ENCODE measurements at places on chromosomes 6 and 20.
A peak's percentile ranks its signal among the peaks of the same experiment; 100 is the strongest.

DNA sequence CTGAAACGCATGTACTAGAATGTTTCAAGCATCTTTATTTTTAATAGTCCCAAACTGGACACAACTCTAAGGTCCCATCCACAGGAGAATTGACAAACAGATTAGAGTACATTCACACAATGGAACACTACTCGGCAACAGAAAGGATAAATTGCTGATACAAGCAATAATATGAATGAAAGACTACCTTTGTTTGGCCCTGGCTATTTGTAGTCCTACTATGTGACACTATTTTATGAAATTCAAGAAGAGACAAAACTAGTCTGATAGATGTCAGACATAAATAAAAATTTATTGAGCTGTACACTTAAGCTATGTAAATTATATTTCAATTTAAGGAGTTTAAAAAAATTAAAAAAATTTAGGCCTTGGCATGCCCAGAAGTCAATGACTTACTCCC, 28.0 kb upstream of the RNF24 start:
- H3K27me3 ChIP-seq: peaks cover 9% of the 10 kb centered on the region
- peaks cover 28% of the 10 kb centered on the region for H3K4me1 ChIP-seq
- H3K36me3 ChIP-seq: no peaks in the 10 kb centered on the region
- no peak for DNase-seq
- no peak overlapping the region for H3K27ac ChIP-seq

- DNase-seq: no peak
- peaks cover 42% of the 10 kb centered on the region for H3K4me1 ChIP-seq
- H3K4me3 ChIP-seq: no peak overlapping the region
- H3K27ac ChIP-seq: no peak overlapping the region
Measured at GRCh38 chr20:17863577-17864292, 104.9 kb downstream of the SNX5 start.

- H3K4me1 ChIP-seq: no peaks in the 10 kb centered on the region
- H3K36me3 ChIP-seq: no peaks in the 10 kb centered on the region
- H3K27ac ChIP-seq: no peak overlapping the region
- H3K4me3 ChIP-seq: no peak overlapping the region
- no peak for DNase-seq
Measured at GRCh38 chr20:46277602-46278001, 30.7 kb downstream of the CDH22 start.

GRCh38 chr6:148422085-148422484, 79.4 kb downstream of the SASH1 start:
- H3K4me3 ChIP-seq: no peak overlapping the region
- DNase-seq: no peak
- H3K27ac ChIP-seq: no peak overlapping the region

DNA sequence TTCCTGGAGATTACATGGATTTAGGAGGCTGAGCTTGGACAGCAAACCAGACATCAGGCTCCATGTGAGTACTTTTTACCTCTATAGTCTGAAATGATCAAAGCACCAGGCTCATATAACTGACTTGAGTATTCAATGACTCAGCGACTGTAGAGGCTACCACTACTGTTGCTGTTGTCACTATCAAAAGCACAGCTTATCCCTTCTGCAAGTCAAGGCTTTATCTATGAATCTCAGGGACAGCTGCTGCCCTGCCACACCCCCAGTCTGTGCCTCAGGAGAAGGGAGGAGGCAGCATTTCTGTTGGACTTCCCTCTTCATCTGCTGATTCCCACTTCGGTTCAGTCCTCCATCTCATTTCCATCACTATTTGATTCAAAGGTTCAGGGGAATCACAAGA, 80.5 kb upstream of the CNR1 start:
- no peaks in the 10 kb centered on the region for H3K36me3 ChIP-seq
- no peak overlapping the region for H3K4me3 ChIP-seq
- no peak for DNase-seq
- H3K4me1 ChIP-seq: no peaks in the 10 kb centered on the region
- H3K27me3 ChIP-seq: peaks cover 21% of the 10 kb centered on the region

DNA sequence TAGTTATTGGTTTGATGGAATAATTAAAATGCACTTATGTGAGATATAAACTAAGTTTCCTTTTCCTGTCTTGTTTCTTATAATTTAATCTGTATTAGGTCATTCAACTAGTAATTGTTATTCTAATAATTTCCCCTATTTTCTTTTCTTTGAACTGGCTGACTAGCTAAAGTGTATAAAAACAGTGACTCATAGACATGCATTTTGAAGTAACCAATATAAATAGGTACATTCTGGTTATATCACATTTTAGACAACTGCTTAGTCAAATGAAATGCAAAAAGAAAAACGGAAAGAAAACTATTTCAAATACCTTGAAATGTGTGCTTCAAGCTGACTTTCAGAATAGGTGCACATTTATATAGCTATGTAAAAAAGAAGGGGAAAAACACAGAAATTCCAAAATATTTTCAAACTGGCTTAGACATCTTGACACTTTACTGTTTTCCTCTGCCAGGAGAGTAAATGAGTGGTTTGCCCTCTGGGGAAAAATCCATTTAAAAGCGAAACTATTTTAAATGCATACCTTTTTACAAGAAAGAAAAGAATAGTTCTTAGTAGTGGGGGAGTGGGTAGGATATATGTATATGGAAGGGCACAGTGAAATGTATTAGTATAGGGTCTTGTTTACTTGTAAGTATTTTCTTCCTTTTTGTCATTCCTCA, 28.3 kb downstream of the KCNQ5 start:
- H3K27ac ChIP-seq: no peak overlapping the region
- H3K36me3 ChIP-seq: peaks cover under 1% of the 10 kb centered on the region
- H3K4me1 ChIP-seq: peaks cover 43% of the 10 kb centered on the region
- DNase-seq: no peak
- peak overlapping the region; percentile 31 for H3K4me3 ChIP-seq
- H3K27me3 ChIP-seq: no peaks in the 10 kb centered on the region

GRCh38 chr6:106490436-106490835, 129.9 kb downstream of the CRYBG1 start:
- H3K4me1 ChIP-seq: peaks cover 26% of the 10 kb centered on the region
- no peaks in the 10 kb centered on the region for H3K36me3 ChIP-seq
- H3K4me3 ChIP-seq: no peak overlapping the region
- H3K27me3 ChIP-seq: no peaks in the 10 kb centered on the region
- no peak overlapping the region for H3K27ac ChIP-seq

GRCh38 chr6:32081168-32081990, 27.8 kb downstream of the TNXB start:
- H3K36me3 ChIP-seq: no peaks in the 10 kb centered on the region
- H3K4me1 ChIP-seq: peaks cover 19% of the 10 kb centered on the region
- no peak for DNase-seq

GRCh38 chr20:48635791-48636267, 192.0 kb downstream of the PREX1 start:
- no peak overlapping the region for H3K4me3 ChIP-seq
- H3K27me3 ChIP-seq: no peaks in the 10 kb centered on the region
- peak overlapping the region; percentile 68 for H3K27ac ChIP-seq
- peak; percentile 44 for DNase-seq
- peaks cover 9% of the 10 kb centered on the region for H3K4me1 ChIP-seq

- no peaks in the 10 kb centered on the region for H3K4me1 ChIP-seq
- H3K36me3 ChIP-seq: no peaks in the 10 kb centered on the region
Measured at GRCh38 chr6:127857051-127857637, 43.7 kb downstream of the THEMIS start.

All from stimulated activated naive B cell treated with anti-CD40 and anti-IgM and Interleukin-4, amounts not matched to agents 10 μg/mL and 1 μg/mL and 100 μg/mL, for 72 hours (primary cell).